HFFc6 (cell line): ENCODE measurements at places on chromosomes 2 and 18. TPM values are rescaled to one million over a fixed set of nuclear protein-coding genes. Genes with fewer than 3 reads are reported as not detected.
A peak's percentile ranks its signal among the peaks of the same experiment; 100 is the strongest.

Gene CCDC150
- 2.3 to 4.0 TPM (median 3.7 TPM) in 3 replicates for total RNA-seq

Gene LCT
- not detected in 3 replicates for total RNA-seq

DNA sequence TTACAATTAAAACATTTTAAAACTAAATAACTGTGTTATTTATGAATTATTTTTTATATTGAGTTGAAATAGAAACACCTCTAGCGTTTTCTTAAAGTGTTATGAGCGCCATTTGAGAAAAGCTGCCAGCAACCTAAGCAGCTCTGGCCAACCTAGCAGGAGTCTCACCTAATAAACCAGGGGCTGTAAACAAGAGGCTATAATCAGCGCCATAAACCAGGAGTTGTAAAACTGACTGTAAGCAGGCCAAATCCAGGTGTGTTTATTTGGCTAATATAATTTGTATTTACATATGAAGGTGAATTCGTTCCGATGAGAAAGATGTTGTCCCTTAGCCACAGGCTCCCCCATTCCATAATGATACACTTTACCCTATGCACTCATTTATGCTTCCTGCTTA lies 34.7 kb downstream of the LRRTM1 start:
- H3K27me3 ChIP-seq = peaks cover 3% of the 10 kb centered on the region
- H3K27ac ChIP-seq = no peak overlapping the region
- H3K4me3 ChIP-seq = no peak overlapping the region

DNA sequence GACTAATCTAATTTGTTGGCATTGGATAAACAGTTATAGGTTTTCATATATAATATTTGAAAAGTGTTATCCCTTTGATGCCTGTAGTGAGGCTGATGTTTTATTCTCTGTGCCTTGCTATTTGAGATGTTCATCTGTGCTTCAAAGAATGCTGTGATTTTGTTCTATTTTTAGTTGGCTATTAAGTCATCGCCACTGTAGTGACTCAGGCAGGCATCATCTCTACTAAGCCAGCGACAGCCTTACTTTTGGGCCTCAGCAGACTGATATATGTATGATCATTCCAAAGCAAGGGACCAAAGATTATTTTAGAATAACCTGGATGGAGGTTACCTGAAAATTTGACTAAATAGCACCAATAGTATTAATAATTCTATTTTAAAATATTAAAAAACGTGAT lies 1674.5 kb upstream of the NXPH2 start:
- no peaks in the 10 kb centered on the region for H3K27me3 ChIP-seq
- no peak overlapping the region for H3K4me3 ChIP-seq
- H3K36me3 ChIP-seq = no peaks in the 10 kb centered on the region
- no peak overlapping the region for H3K27ac ChIP-seq
- DNase-seq = peak; percentile 3
